ENCODE measurements at places on chromosomes 4 and X.
A peak's percentile ranks its signal among the peaks of the same experiment; 100 is the strongest.

GRCh38 chr4:35933901-35934300 lies 310.4 kb downstream of the ARAP2 start:
- no peak for DNase-seq

DNA sequence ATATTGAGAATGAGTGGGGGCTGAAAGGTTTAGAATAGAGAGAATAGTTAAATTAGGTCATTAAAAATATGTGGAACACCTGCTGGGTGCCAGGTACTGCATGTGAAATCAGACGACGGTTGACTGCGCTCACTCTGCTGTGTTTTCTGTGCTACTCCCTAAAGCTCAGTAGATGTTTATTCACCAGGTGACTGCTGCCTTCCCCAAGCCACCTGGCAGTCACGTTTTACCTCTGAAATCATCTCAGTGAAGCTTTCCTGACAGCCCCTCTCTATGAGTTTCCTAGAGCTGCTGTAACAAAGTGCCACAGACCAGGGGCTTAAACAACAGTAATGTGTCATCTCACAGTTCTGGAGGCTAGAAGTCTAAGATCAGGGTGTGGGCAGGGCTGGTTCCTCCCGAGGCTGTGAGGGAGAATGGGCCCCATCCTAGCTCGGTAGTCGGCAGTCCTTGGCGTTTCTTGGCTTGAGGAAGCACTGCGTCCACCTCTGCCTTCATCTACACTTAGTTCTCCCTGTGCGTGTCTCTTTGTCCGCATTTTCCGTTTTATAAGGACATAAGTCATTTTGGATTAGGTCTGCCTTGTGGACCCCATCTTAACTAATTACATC lies 25.3 kb downstream of the ADD1 start:
- DNase-seq = no peak

DNA sequence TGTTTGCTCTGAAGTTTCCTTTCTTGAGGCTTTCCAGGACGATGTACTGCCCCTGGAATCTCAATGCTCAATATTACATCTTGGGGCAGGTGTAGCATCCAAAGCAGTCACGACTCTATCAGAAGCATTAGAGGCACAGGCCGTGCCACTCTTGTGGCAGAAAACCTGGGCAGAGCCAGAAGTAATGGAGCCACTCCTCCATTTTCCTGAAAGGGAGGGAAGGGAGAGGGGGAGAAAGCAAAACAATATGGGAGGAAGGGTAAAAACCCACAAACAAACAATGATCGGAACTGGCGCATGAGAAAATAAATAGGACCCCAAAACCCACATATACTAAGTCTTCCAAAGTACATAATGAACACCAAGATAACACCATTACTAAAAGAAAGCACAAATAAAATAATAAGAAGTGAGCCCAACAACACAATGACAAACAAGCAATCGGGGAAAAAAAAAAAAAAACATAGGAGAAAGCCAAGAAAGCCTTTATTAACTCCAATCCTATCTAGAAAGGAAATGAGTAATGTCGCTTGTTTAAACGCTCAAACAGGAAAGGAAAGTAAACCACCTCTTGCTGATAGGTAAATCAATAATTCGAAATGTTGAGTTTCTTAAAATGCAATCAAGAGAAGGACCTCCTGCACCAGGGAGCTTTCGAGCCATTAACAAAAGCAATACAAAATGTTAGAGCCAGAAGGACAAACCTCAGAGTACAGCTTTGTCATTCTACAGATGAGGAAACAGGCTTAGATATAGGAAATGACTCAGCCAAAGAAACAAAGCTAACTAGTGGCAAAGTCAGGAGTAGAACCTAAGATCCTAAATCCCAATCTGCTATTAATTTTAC lies 117.4 kb downstream of the ATRX start:
- DNase-seq = no peak

- DNase-seq = no peak
These were observed 42.0 kb downstream of the AREG start for GRCh38 chr4:74486905-74487304.

- no peak for DNase-seq
These were observed 124.6 kb upstream of the MAP3K15 start for GRCh38 chrX:19639813-19640462.

- DNase-seq = no peak
These were observed 5.7 kb downstream of the C4orf54 start for GRCh38 chr4:99651811-99652485.

DNA sequence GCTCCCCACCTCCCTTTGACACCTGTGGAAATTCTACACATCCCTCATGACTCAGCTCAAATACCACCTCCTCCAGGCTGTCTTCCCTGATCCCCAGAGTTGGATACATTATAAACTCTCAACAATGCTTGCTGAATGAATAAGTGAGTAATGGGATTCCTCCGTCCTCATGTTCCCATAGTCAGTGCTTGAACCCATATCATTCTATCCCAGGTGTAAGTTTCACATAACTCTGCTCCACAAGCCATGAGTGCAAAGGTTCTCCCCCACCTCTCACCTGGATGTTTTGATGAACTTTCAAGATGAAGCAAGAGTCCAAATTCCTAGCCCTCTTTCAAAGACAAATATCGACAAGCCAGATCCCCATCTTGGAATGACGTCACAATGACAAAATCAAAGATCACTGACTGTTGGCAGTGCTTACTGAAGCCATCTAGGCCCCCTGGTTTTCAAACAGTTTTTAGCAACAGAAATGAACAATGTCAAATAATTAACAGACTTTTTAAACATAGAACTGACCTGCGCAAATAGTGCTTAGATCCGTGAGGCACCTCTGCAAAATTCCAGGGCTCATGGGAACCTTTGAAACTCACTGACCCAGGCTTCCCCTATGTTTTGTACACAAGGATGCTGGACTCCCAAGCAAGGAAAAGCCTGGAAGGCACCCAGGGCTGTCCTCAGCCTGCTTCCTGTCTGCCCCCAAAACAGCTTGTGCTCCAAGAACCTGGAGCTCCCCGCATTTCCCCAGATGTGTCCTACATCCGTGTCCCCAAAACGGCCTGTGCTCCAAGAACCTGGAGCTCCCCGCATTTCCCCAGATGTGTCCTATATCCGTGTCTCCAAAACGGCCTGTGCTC lies 4.0 kb downstream of the SLC2A9 start:
- no peak for DNase-seq

DNA sequence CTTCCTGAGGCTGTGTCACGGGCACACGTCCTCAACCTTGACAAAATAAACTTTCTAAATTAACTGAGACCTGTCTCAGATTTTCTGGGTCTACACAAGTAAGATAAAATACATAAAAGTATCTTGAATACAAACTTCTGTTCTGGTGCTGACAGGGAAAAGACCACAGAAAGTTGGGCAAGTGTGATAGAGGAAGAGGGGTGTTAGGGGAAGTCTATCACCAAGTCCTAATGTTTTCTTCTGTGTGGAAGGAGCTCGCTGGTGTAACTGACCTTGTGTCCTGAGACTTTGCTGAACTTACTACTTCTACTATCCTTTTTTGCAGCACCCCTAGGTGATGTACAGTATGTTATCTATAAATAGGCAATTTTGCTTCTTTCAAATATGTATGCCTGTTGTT lies 97.0 kb upstream of the STIM2 start:
- DNase-seq = no peak

GRCh38 chrX:30483996-30484395 lies 93.6 kb downstream of the TASL start:
- DNase-seq = no peak

GRCh38 chr4:158094413-158095134 lies 78.3 kb downstream of the GASK1B start:
- no peak for DNase-seq

DNA sequence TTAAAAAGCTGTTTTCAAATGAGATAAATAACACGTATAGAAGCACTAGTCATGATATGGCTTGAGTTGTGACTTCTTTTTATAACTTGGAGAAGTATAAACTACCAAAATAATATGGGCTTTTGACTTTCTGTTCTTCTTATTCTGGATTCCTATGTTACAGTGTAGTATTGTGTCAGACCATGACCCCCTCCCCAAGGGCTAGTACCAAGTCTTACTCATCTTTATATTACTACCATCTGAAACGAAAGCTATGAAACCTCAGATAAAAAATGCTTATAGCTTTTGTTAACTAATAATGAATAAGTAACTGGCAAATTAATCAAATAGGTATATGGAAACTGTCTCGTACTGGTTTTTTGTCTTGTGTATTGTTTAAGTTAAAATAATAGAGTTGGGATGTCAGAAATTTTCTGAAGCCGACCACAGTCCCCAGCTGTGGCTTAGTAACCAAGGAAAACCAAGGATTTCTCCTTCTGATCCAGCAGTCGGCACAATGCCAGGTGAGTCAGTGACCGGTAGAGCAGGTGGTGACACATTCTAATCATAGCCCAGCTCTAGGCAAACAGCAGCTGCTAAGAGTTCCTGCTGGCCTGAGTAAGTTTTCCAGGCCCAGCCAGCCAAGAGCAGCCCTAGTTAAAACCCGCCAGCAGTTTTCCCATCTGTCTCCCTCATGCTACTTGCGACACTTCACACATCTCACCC lies 163.3 kb upstream of the PRDX4 start:
- DNase-seq = no peak

DNA sequence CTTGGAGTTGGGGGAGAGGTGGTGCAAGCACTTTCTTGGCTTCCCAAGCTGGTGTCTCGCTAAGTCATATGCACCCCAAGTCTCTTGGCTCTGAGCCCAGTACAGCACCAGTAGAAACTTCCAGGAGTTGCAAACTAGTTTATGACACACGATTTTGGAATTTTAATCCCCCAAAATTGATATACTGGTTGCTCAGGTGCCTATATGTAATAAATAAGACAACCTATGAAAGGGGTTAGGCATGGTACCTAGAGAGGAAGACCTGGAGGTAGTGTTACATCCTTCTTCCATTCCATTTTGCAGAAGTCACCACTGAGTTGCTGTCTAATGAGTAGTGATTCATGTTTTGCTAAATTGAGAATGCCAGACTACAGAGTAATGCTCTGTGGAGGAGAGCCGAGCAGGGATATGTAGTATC lies 4.3 kb upstream of the SLC4A4 start:
- DNase-seq = no peak

- DNase-seq = no peak
These were observed 41.4 kb upstream of the USP9X start for GRCh38 chrX:41043674-41044345.

DNA sequence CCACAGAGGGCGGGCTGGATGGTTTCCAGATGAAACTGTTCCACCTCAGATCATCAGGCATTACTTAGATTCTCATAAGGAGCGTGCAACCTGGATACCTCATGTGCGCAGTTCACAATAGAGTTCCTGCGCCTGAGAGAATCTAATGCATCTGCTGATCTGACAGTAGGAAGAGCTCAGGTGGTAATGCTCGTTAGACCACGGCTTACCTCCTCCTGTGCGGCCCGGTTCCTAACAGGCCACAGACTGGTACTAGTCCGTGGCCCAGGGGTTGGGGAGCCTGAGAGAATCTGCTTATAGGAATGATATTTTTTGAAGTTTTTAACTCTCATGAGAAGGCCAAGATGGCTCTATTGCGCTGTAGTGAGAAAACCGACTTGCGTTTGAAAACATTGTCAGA lies 5.4 kb downstream of the NCAPG start:
- no peak for DNase-seq

GRCh38 chrX:51892921-51893745 lies at the start of gene MAGED1:
MAGED1 (plus strand) TSS chrX:51893623; CDS start chrX:51894305, 682 bp downstream.
- peak; percentile 50 for DNase-seq

DNA sequence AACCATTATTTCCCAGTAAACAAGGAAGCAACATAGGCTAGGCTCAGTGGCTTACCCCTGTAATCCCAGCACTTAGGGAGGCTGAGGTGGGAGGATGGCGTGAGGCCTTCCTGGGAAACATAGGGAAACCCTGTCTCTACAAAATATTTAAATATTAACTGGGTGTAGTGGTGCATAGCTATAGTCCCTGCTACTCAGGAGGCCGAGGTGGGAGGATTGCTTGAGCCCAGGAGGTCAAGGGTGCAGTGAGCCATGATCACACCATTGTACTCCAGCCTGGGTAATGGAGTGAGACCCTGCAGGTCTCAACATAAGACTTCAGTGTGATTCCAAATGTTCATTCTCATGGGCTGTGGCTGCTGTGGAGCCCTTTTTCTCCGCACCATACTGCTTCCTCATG lies 34.9 kb downstream of the FHDC1 start:
- DNase-seq = no peak

DNA sequence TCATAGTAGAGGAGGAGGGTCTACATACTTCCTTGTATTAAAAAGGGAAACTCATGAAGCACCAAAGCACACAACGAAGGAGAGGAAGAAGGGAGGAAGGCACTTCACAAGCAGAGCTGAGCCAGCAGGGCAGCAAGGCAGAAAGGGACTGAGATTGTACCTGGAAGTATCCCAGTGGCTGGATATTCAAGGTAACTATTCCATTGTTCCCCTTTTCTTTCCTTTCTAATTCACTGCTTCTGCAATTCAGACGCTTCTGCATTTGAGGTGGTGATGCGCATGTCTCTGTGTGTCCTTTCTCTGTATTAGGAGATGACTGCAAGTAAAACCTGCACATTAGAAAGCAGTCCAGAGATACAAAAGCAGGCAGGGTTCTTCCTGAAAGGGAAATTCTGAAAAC lies 54.9 kb downstream of the UBQLN2 start:
- DNase-seq = no peak

DNA sequence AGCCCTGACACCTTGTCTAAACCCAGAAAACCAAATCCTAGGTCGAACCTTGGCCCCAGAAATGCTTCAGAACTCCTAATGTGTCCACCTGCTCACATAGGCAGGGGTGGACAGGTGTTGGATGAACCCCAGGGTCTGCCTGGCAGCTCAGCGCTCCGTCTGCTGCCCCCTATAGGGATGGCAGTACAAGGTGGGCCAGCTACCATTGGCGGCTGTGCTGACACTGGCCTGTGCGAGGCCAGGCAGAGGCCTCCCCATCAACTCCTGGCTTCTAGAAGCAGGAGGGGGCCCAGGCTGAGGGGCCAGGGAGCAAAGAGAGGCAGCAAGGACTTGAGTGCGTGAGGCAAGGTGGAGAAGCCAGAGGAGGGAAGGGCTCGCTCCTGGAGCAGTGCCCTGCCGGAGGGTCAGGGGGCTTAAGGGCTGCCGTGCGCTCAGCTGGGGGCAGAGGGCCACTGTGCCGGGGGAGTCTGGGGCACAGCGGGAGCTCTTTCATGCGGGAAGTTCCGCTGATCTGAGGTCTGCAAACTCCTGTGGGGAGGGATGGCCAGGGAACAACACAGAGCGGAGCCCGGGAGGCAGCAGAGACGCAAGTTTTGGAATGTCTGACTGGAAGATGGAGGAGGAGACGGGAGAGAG lies 20.6 kb downstream of the CCNQ start:
- no peak for DNase-seq

DNA sequence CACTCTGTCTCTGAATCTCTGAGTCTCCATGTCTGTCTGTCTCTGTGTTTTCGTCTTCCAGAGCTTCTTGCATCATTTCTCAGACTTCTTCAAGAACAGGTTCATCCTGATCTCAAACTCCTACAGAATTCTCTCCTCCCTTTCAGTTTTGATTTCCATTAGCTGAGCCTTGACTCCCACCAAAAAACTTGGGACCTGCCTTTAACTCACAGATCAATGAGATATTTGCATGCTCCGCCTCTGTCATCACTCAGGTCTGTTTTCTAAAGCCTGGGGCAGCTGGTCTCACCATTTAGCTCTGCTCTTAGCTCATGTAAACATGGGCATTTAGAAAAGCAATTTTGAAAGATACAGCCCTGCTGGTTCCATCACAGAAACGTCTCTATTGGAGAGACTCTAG lies 8.6 kb downstream of the DAPP1 start:
- no peak for DNase-seq

Data from stimulated activated CD8-positive, alpha-beta memory T cell treated with anti-CD3 and anti-CD28 coated beads, Interleukin-2, amount 100 ng/mL, for 1 hour (primary cell).